T-helper 22 cell (primary cell): ENCODE measurements at places on chromosomes 1 and 21.
A peak's percentile ranks its signal among the peaks of the same experiment; 100 is the strongest.

DNA sequence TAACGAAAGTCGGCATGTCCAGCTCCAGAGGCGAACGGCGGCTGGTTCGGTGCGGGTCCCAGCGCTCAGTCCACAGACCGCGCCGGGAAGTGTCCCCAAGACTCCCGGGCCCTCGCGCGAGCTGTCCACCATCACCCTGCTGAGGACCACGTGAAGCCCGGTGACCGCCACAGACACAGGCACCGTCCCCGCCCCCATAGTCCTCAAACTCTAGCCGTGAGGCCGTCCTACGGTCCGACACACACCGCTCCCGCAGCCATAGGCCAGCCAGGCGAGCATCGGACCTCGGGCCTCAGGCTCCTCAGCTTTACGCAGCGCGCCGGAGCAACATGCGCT is 535 bp downstream of the SETD4 start:
- DNase-seq, result peak; percentile 3

GRCh38 chr1:107692580-107693345 is 272.2 kb downstream of the VAV3 start:
- DNase-seq, result no peak

DNA sequence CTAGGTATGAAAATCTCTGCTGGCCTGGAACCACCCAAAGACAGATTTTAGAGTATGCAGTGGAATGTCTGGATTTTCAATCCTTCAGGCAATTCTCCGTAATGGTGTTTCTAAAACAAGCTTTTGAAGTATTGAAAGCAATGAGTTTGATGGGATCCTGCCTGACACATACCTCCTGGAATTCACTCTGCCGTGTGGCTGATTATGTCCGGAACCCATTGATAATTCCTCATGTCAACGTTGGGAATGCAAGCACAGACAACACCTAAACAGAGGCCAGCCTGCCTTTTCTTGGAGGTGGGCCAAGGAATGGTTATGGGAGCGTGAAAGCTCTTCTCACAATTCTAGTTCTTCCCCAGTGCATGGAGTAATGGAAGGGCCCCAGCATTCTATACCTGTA is 168.9 kb upstream of the HMCN1 start:
- DNase-seq, result no peak

DNA sequence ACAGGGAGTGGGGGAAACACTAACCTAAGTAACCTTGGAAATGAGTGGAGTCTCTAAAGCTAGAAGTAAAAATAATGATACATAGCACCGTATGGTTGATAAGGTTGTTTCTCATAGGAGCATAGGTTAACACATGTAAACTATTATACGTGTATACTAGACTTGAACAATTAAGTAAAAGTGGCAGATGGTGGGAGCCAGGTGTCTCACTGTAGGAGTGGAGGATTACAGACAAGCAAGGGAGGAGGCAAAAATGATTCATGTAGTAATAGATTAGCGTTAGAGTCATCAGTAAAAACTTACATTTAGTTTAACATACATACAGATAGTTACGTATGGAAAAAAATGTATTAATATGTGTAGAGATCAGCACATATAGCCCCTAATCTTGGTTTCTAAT is 138.4 kb upstream of the DSCAM start:
- DNase-seq, result no peak

- no peak for DNase-seq
These were observed 15.5 kb upstream of the FAM78B start for GRCh38 chr1:166182281-166182680.

- no peak for DNase-seq
These were observed 248.2 kb upstream of the SGIP1 start for GRCh38 chr1:66285618-66286270.

DNA sequence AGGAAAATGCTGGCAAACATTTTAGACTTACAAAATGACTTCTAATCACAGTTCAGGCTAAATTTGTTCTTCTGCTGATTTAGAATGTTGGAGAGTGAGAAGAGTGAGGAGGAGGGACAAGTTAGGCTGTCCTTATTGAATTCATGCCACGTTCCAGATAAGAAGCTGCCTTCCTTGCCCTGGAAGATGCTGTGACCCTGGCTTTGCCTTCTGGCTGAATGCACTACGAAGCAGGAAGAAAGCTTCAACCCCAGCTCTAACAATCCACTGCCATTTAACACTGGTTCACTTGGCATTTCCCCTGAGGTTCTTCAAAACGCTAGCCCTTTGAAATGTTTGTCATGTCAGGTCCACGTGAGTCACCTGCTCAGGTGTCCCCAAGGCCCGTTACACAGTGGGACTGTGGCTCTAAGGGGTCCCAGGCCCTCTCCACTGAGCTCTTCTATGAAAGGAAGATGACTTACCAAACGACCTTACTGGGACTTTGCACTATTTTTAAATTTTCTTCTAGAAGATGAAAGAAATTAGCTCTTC is 30.0 kb upstream of the LRRC8C start:
- no peak for DNase-seq

GRCh38 chr1:50481142-50481736 is 58.0 kb upstream of the DMRTA2 start:
- DNase-seq, result no peak

DNA sequence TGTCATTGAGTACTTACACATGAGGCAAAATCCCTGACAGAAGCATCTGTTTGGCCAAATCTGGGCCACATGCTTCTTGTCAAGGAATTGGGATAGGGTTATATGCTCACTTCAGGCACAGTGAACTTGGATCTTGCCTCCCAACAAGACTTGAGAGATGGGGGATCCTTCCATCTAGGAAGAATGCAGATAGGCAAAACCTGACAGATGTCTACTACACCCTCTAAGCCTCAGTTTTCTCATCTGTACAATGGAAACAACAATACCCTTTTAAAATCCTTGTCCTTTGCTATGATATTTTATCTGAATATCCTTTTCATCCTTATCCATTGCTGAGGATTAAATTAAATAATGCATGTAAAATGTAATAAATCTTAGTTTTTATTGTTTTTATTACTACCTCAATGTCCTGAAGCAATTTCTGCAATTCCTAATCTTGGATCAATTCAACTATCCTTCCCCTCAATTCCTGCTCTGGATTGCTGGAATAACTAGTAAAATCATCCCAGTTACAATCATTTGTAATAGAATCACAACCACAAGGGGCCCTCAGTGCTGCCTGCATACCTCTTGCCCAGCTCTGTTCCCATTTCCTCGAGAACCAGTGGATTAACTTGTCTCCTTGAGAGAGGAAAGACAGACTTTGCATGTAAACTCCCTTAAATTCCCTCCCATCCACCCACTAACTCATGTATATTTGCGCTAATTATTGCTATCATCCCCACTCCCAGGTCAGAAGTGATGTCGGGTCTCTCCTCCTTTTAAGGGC is 8.1 kb upstream of the XPR1 start:
- no peak for DNase-seq

DNA sequence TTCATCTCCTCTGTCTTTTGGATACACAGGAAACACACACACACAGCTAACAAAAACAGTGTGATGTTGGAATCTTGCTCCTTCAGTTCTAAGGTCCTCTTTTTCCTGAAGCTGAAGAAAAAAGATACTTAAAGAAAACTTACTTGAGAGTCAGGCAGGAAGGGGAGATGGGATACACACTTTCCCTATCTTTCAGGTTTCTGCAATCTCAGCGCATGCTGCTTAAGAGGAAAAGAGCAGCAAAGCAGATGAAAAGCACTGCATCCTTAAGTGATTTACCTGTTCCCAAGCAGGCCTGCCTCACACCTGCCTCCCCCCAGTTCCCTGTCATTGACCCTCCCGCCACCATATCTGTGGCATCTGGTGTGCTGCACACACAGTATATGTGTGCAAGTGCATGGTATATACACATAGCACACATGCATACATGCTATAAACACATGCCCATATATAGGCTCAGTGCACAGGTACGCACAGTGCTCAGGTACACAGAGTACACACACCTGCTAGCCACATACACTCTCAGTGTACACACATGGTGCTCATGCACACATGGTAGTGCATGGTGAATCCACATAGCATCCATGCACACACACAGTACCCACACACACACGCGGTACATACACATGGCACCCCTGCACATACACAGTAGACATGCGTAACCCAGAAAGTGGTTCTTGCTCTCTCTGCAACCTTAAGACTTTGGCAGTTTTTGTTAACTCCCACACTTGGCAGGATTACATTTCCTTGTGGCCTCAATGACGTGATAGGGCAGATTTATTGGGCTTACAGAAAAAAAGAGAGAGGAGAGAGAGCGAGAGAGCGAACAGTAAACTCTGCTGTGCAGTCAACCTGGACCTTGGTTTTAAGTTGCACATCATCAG is 166.9 kb downstream of the TOMM20 start:
- DNase-seq, result no peak

GRCh38 chr1:94504601-94505000 is 37.0 kb downstream of the F3 start:
- no peak for DNase-seq

GRCh38 chr1:46102769-46103476 is 29.5 kb downstream of the PIK3R3 start:
- no peak for DNase-seq

- DNase-seq, result no peak
These were observed 80.4 kb downstream of the KIF26B start for GRCh38 chr1:245235156-245235555.

GRCh38 chr1:24435782-24436365 is 20.3 kb downstream of the NIPAL3 start:
- DNase-seq, result no peak

- no peak for DNase-seq
These were observed 245.6 kb downstream of the FOXD2 start for GRCh38 chr1:47683401-47683800.

- no peak for DNase-seq
These were observed 1.5 kb upstream of the GABPB2 start for GRCh38 chr1:151069103-151069486.
